ENCODE measurements at places on chromosomes 4 and X.

GRCh38 chr4:177948853-177949252, 506.6 kb upstream of the AGA start:
- no peak for DNase-seq

DNA sequence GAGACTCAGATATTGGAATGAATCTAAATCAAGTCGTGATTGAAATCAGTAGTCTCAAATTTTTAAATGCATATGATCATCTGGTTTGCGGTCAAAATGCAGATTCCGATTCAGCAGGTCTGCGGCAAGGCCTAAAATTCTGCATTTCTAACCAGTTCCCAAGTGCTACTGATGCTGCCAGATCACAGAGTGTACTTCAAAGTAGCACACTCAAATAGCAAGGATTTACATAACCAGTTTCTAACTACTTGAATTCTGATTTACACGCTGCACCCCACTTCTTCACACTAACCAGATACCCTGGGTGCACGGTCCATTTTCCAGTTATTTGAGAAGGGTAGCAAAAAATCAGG, 752 bp downstream of the MBTPS2 start:
- peak; percentile 7 for DNase-seq

GRCh38 chr4:32884198-32884597, 2164.0 kb downstream of the PCDH7 start:
- peak; percentile 33 for DNase-seq

DNA sequence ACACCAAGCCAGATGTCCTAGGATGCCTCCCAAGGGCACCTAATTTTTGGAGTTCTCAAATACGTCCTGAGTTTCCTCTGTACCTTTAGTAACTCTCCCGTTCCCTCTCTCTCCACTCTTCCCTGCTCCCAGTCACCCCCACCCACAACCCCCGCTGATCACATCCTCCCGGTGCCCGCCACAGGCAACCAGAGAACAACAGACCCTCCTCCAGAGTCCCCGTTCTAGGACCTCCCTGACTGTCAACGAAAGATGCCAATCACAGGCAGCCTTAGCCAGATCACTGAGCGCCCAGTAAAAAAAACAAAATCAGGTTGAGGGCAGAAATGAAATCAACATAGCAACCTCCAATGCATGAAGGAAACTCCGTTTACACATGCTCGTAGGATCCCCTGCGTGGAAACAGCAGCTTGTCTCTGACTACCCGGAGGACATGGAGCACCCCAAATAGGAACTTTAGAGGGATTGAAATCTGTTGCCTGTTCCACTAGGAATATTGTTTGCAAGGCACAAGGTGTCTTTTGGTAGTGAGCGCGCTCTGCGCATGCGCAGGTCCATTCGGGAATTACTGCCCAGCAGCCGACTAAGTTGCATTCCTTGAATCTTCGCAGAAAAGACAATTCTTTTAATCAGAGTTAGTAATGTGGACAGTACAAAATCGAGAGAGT, at the start of gene GABRB1:
Gene GABRB1, plus strand, starts transcription at position 557 of the 668 bp plus-strand sequence.
- DNase-seq: peak; percentile 28

GRCh38 chr4:7585768-7586167, 151.0 kb upstream of the PSAPL1 start:
- no peak for DNase-seq

GRCh38 chr4:74374561-74375327, 9.8 kb downstream of the EREG start:
- DNase-seq: peak; percentile 71

GRCh38 chrX:93637591-93637990, 35.8 kb downstream of the NAP1L3 start:
- no peak for DNase-seq

DNA sequence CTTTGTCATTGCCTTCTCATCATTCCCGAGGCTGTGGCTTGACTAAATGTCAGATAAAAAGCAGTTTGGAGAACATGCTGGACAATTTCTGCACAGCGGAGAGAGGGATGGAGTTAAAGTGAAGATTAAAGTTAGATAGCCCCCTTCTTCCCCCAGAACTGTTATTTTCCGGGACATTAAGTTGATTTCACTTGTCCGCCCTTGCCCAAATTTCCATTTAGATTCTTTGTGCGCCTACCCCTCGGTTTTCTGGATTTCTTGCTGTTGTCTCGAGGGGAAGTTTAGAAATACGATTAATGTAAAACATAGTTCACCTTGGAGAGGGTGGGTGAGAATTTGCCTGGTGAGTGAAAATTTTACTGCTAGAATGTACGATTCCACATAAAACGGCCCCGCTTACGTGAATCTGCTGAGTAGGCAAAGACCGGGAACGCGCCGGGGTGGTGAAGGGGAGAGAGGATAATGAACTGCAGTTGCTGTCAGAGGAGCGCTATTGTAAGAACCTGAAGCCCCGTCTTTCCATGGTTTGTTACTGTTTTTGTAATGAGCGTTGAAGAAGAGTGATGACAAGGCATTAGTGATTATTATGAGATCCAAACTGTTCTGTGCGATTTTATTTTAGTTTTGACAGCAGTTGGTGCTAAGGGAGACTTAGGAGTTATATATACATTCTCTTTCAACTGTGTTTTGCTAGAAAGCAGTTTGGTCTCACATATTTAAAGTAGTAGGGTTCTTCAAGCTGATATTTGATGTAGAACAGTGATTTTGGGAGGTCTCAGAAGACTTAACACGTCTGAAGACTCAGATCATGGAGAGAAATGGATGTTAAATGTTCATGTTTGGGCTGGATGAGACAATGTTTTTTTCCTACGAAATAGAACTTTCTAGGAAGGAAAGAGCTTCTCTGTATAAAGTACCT, 73.0 kb downstream of the AFF1 start:
- DNase-seq: peak; percentile 55

DNA sequence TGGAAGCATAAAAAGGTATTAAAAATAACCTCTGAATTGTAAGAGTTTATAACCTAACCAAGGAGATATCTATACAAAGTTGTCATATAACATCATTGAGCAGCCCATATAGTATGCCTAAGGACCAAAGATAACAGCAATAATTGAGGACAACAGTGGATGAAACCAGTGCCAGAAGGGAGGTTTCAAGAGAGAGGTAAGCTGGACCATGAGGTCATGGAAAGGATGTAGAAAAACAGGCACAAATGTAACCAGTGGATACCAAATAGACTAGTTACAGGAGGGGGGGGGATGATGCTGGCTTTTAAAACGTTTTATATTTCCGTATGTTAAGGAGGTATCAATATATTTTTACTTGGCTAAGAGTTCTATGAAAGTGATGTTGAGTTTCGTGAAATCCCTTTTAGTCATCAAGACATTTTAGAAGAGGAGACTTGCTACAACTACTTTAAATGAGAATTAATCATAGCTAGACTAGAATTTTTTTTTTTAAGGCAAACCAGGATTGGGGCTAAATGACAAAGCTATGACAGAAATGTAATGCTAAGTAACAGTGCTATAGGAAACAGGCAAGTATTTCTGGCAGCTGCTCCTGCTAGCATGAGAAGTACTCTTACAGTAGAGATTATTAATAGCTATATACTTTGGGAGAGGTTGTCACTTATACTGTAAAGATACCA, 161.1 kb downstream of the FBXW7 start:
- DNase-seq: peak; percentile 55

- no peak for DNase-seq
Measured at GRCh38 chr4:54986095-54986846, 139.1 kb downstream of the KDR start.

GRCh38 chr4:128358231-128358912, 70.8 kb upstream of the PGRMC2 start:
- DNase-seq: peak; percentile 95

DNA sequence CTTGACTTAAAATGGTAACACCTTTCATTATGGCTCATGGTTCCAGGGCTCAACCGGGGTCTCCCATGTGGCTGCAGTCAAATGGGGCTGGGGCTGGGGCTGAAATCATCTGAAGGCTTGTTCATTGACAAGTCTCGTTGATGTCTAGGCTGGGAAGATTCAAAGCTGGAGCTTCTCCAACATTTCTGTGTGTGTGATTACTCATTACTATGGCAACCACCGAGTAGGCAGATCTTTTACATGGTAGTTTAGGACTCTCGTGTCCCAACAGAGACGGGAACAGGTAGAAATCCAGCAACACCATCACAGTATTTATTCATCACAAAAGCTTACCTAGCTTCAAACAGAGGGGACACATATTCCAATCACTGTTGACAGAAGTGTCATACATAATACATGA, 7.8 kb downstream of the YTHDC1 start:
- DNase-seq: peak; percentile 61

- no peak for DNase-seq
Measured at GRCh38 chr4:123744664-123745290, 348.2 kb downstream of the SPRY1 start.

GRCh38 chr4:154082760-154083535, 294.1 kb upstream of the SFRP2 start:
- peak; percentile 46 for DNase-seq

Measured in fibroblast of skin of right biceps (primary cell).